Upper lobe of left lung (tissue), 6 donors: ENCODE measurements at places on chromosomes 5 and 9. TPM values are rescaled to one million over a fixed set of nuclear protein-coding genes. Genes with fewer than 3 reads are reported as not detected.

The OLFM1 gene
- total RNA-seq: 19.3 TPM

GRCh38 chr5:66143473-66144073, 527 bp upstream of the SREK1 start:
- peak overlapping the region; percentile 81 for H3K4me3 ChIP-seq
- peak overlapping the region; percentile 96 for H3K27ac ChIP-seq
- H3K36me3 ChIP-seq: no peaks in the 10 kb centered on the region
- DNase-seq: no peak

The OCLN gene
- total RNA-seq: 87.7 TPM

DNA sequence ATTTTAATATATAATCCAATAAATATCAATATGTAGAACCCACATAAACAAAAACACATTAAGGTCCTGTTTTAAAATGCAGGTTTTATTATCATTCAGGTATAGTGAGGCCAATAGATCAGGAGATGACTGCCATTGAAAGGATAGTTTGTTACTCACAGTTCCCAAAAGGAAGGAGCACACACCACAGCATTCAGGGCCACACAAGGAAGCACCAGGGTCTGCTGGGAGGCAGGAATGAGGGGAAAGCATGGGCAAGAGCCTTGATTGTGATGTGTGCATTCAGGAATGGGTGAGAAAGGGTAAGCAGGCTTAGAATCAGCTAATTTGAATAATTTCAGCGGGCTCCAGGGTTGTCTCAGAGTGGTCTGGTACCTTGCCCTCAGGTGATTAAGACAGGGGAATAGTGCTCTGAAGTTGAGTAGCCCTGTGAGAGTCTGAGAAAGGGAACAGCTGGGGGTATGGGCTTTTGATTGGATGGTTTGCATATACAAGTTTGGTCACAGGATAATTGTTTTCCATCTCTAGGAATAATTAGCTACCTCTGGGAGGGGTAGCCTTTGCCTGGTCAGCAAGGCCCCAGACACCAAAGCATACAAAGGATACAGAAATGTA, 19.8 kb upstream of the OTULIN start:
- no peak overlapping the region for H3K4me3 ChIP-seq
- H3K27me3 ChIP-seq: no peaks in the 10 kb centered on the region
- no peak for DNase-seq
- no peaks in the 10 kb centered on the region for H3K36me3 ChIP-seq

The ADAMTS2 gene
- 10.0 TPM for total RNA-seq

DNA sequence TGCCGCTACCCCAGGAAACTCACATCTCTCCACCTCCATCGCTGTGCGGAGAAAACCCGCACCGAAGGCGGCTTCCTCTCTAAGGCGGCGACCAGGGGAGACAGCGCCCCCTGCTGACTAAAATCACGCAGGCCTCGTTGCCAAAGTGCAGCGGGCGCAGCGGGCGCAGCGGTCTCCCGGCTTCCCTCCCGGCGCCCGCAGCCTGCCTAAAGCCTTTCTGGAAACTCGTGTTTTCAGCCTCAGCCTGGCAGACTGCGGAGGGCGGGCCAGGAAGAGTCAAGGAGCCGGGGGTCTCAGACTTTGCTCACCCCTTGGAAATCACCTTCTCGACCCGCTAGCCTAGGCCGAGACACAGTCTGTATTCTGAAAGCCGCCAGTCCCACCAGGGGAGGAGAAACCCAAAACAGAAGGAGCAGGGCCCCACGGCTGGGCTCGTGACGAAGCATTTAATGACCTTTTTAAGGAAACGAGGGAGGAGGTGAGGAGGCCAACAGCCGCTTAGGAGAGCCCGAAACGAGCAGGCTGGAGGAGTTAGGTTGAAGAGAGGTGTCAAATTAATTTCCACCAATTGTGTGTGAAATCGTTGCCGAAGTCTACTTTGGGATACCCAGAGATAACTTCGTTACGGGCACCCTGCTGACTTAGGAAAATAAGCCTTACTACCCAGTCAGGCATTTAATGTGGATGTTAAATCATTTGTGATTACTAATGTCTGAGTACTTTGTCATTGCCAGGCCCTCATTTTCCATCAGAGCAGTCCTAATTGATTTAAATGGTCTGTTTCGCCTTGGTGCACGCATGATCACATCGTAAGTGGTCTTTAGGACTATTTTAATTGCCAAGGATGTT, 7.3 kb upstream of the FOXB2 start:
- DNase-seq: peak; percentile 86
- H3K4me3 ChIP-seq: no peak overlapping the region
- H3K27ac ChIP-seq: no peak overlapping the region
- no peaks in the 10 kb centered on the region for H3K36me3 ChIP-seq

GRCh38 chr5:135898651-135899050, 3.0 kb upstream of the IL9 start:
- no peak for DNase-seq
- H3K4me1 ChIP-seq: no peaks in the 10 kb centered on the region
- H3K4me3 ChIP-seq: no peak overlapping the region
- H3K27me3 ChIP-seq: no peaks in the 10 kb centered on the region
- no peaks in the 10 kb centered on the region for H3K36me3 ChIP-seq

DNA sequence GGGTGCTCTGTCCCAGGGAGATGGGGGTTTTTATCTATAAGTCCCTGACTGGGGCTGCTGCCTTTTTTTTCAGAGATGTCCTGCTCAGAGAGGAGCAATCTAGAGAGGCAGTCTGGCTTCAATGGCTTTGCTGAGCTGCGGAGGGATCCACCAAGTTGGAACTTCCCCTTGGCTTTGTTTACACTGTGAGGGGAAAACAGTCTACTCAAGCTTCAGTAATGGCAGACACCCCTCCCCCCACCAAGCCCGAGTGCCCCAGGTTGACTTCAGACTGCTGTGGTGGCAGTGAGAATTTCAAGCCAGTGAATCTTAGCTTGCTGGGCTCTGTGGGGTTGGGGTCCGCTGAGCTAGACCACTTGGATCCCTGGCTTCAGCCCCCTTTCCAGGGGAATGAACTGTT, 375.8 kb downstream of the RAB3C start:
- no peak overlapping the region for H3K4me3 ChIP-seq
- H3K4me1 ChIP-seq: no peaks in the 10 kb centered on the region
- no peak overlapping the region for H3K27ac ChIP-seq
- no peaks in the 10 kb centered on the region for H3K36me3 ChIP-seq
- H3K27me3 ChIP-seq: no peaks in the 10 kb centered on the region
- no peak for DNase-seq

The PCDHGB6 gene
- total RNA-seq: 7.3 TPM

DNA sequence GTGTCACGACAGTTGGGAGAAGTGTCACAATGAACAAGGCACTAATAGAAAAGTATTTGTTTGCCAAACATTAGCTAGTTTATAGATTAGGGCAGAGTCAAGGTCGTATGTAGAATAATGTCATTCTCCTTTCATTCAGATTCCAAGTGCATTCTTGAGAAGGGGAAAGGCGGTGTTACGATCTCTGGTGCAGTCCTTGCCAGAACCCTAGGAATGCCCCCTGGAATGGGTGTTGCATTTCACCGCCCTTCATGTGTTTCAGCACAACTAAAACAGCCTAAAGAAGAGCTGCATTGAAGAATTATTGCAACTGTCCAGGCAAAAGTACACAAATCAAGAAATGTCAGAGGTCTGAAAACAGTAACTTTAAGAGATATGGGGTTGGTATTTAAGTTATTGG, 721.0 kb upstream of the WWC1 start:
- H3K4me1 ChIP-seq: peaks cover 9% of the 10 kb centered on the region
- H3K4me3 ChIP-seq: no peak overlapping the region
- no peaks in the 10 kb centered on the region for H3K36me3 ChIP-seq
- no peak for DNase-seq
- no peaks in the 10 kb centered on the region for H3K27me3 ChIP-seq

DNA sequence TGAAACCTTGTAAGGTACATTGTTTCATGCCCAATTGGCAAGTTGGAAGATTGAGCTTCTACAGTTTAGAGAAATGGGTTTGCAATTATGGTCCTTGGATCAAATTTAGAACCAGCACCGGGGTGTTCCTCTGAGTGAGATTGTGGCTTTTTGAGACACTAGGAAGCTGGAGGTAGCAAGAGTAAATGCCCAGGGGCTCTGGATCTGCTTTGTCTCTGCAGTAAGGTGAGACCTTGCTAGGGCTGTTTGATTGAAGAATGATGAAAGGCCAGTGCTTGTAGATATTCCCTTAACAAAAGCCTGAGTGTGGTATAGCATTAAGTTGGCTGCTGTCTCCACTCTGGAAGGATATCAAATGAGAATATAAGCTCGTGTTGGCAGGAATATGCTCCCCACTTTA, 36.0 kb downstream of the WWC1 start:
- peak overlapping the region; percentile 11 for H3K27ac ChIP-seq
- no peaks in the 10 kb centered on the region for H3K27me3 ChIP-seq
- H3K4me1 ChIP-seq: peaks cover 21% of the 10 kb centered on the region
- no peak overlapping the region for H3K4me3 ChIP-seq
- no peak for DNase-seq

The TLE1 gene
- total RNA-seq: 17.3 TPM

- no peaks in the 10 kb centered on the region for H3K27me3 ChIP-seq
- H3K36me3 ChIP-seq: no peaks in the 10 kb centered on the region
- no peak for DNase-seq
Measured at GRCh38 chr5:173830421-173830820, 57.7 kb upstream of the CPEB4 start.

GRCh38 chr5:83156001-83156400, 78.7 kb downstream of the XRCC4 start:
- no peaks in the 10 kb centered on the region for H3K4me1 ChIP-seq
- no peaks in the 10 kb centered on the region for H3K27me3 ChIP-seq
- H3K27ac ChIP-seq: no peak overlapping the region
- H3K4me3 ChIP-seq: no peak overlapping the region

GRCh38 chr5:105565531-105565930, 2002.9 kb upstream of the NUDT12 start:
- H3K4me1 ChIP-seq: no peaks in the 10 kb centered on the region
- no peaks in the 10 kb centered on the region for H3K36me3 ChIP-seq
- no peak overlapping the region for H3K4me3 ChIP-seq

The HTR4 gene
- total RNA-seq: 0.09 TPM

The ORM2 gene
- 2.2 TPM for total RNA-seq

The TMOD1 gene
- total RNA-seq: 9.8 TPM

DNA sequence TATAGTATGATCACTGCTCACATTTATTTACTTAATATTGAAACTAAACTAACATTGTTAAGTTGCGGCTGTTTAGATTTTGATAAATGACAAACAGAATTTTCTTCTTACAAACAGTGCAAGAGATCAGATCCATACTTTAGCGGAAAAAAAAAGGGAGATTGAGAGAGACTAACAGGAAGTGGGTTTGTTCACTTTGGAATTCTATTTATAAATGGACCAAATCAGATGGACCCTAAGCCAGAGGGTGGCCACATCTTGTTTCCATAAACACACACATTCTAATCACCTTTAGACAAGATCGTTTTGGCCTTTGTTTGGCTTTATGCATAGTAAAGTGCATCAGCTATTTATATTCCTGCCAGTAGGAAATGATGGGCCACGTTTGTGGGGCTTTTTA, 381.4 kb upstream of the CD180 start:
- no peaks in the 10 kb centered on the region for H3K4me1 ChIP-seq
- H3K36me3 ChIP-seq: no peaks in the 10 kb centered on the region
- no peak overlapping the region for H3K4me3 ChIP-seq
- no peak for DNase-seq
- H3K27me3 ChIP-seq: no peaks in the 10 kb centered on the region

DNA sequence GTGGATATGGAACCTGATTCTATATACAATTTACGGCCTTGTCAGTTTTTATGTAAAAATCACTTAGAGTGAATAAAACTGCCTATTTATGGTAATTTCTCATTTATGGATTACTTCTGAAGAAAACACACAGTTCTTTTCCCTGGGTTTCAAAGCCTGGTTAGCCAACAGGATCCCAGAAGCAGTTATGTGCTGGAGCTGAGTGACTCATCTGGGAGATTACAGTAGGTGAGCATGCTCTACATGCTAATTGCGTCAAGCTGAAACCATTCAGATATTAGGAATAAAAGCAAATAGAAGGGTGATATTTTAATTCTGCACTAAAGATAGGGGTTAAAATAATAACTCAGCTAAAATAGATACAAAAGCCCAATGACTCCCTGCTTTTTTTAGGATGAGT, 47.8 kb downstream of the PDE4D start:
- no peaks in the 10 kb centered on the region for H3K4me1 ChIP-seq
- H3K4me3 ChIP-seq: no peak overlapping the region
- H3K27me3 ChIP-seq: no peaks in the 10 kb centered on the region
- DNase-seq: no peak
- H3K27ac ChIP-seq: no peak overlapping the region

- no peak for DNase-seq
- H3K27ac ChIP-seq: no peak overlapping the region
- H3K4me1 ChIP-seq: peaks cover 16% of the 10 kb centered on the region
- H3K27me3 ChIP-seq: no peaks in the 10 kb centered on the region
- no peak overlapping the region for H3K4me3 ChIP-seq
- no peaks in the 10 kb centered on the region for H3K36me3 ChIP-seq
Measured at GRCh38 chr5:149962601-149963300, 2.2 kb downstream of the SLC26A2 start.

The GARNL3 gene
- total RNA-seq: 6.2 TPM

- H3K27ac ChIP-seq: no peak overlapping the region
- H3K27me3 ChIP-seq: no peaks in the 10 kb centered on the region
- no peak overlapping the region for H3K4me3 ChIP-seq
- DNase-seq: no peak
- H3K36me3 ChIP-seq: peaks cover 13% of the 10 kb centered on the region
Measured at GRCh38 chr9:72925891-72926290, 27.0 kb downstream of the ALDH1A1 start.

DNA sequence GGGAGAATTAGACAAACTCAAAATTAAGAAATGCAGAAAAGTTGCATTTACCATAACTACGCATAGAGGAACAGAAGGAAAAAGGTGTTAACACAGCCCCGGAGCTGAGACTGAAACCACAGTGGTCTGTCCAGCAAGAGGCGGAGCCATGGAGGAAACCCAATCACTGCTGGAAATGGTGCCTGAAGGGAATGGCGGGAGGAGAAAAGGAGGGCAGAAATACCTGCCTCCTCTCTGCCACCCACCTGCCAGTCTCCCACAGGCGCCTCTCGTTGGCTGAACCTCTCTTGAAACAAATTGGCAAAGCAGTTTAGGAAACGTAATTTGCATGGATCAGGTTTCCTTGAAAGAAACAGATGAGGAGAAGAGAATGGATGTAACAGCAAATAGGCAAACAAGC, 9.7 kb upstream of the PRKACG start:
- H3K27ac ChIP-seq: no peak overlapping the region
- no peaks in the 10 kb centered on the region for H3K36me3 ChIP-seq
- no peak for DNase-seq
- H3K27me3 ChIP-seq: no peaks in the 10 kb centered on the region
- no peaks in the 10 kb centered on the region for H3K4me1 ChIP-seq
- H3K4me3 ChIP-seq: peak overlapping the region; percentile 4
